ENCODE measurements at places on chromosomes 7 and 10.

DNA sequence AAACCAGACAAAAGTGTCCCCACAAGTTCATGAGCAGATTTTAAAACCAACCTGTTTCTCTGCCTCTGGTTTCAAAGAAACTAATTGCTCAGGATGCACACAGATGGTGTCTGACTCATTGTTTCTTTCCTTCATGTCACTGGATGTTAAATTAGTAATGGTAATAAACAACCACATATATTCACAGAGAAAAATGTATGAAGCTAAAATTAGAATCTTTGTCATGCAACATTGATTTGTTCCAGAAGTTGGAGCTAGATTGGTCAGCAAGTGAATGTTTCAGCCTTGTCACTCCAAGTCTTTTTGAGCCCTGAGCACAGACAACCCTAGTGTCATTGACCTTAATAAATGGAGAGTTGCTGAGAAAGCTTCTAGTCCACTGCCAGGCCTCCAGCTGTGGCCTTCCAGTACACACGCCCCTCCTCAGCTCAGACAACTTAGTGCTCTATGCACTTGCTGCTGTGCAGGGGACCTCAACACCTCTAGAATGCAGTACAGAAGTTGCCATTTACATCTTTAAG, 175.9 kb downstream of the CCDC71L start:
- DNase-seq: no peak

DNA sequence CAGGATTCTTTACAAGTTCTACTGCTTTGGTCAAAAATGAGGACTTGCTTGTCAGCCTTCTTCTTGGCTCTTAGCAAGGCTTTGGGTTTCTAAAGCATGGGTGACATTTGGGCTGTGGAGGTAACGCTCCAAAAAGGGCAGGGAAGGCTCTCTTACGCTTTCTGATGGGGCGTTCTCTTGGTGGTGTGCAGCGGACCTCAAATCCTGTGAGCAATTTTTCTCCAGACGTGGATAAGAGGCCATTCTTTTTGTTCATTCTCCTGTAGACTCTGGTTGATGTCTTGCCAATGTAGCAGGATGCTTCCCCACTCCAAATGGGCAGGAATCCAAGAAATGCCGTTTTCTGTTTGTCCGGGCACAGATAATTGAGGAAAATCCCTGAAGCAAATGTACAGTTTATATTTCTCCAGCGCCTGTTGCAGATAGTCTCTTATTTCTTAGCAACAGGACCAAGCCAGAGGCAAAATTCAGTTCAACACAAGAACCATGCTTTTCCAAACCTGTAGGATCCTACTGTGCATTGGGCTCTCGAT, 138.4 kb upstream of the NFE2L3 start:
- no peak for DNase-seq

DNA sequence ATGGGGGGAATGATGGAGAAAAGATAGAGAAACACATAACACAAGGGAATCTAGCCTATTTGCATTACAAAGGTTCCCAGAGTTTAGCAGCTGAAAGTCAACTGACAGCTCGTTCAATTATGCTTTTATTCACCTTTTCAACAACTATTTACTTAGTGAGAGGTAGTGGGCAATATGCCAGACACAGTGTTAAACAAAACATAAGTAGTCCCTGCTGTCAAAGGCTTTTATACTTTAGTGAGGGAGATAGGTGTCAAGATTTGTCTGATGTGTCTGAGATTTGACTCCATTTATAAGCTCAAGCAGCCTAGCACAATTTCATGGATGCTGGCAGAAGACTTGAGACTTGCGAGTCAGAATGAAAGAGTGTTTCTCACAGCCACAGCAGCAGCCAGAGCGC, 549.0 kb upstream of the VSTM2A start:
- no peak for DNase-seq

DNA sequence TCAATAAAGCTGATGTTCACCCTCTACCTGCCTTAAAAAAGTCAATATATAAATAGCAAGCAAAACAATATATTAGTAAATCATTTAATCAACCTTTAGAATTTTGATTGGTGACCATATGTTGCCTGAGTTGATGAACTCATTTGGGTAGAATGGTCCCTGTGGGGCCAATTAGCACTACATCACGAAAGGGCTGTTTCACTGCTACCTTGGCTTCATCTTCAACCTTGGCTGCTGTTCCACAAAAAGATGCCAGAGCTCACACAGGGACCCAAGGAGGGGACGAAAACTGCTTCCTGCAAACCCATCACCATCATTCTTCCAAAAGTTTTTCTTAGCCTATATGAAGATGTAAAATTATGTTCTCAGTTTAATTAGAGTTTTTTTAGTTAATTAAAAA, 35.4 kb upstream of the HBP1 start:
- no peak for DNase-seq

- no peak for DNase-seq
Measured at GRCh38 chr7:132750530-132751217, 174.4 kb upstream of the PLXNA4 start.
